ENCODE measurements at places on chromosomes 6 and 20.

DNA sequence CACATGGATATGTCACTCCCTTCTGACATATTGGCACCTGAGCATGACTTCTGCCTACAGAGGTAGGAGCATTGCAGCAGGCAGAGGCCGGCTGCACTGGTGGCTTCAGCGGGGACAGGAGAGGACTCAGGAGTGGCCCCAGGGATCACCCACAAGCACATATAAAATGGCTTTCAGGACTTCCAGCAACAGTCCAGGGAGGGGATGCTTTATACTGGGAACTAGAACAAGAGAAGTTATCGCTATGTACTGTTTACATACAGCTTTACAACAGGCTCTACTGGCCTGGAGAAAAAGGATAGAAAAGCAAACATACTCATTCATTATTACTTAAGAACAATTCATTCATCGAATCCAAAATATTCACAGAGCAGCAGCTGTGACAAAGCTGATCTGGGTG is 337.8 kb downstream of the THBS2 start:
- DNase-seq: no peak

DNA sequence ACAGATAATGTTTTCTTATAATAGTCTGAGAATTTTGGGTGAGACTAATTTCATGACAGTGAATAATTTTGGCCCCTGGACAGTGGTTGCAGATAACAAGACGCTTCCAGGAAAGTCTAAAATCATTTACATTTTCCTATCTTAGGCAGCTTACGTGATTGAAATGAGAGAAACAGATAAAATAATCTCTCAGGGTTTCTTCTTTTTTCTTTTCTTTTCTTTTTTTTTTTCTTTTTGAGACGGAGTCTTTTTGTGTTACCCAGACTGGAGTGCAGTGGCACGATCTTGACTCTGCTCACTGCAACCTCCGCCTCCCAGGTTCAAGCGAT is 4.2 kb upstream of the SERPINB1 start:
- no peak for DNase-seq

DNA sequence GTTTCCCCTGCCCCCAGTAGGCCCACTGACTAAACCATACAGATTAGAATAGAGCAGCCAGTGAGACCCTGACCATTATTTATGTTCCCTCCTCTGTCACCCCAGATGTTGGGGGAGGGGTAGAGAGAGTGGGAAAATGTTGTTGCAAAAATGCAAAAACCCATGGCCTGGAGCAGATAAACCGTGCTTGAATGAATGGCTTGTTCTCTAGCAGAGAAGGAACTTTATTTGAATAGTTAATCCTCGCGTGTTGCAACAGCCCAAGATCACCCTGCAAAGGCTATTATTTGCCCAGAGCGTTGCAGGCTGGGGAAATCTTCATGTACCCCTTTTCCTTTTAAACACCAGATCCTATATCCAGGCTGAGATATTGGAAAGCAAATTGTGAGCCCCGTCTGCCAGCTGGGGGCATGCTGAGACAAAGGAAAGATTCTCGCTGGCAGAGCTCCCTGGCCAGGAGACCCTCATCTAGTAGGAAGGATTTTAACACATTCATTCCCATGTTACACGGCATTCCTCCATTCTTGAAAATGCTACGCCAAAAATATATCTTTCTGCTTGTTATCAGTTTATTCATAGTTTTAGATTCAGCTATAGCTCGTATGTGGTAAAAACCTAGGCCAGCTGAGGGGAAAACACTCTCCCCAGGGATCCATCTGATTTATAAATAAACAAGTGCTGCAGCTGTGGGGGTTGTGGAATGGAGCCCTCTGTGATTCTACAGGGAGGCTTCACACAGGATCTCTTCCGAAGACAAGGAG is 53.0 kb downstream of the LINC00237 start:
- DNase-seq: no peak

GRCh38 chr20:20406306-20406705 is 38.4 kb downstream of the INSM1 start:
- no peak for DNase-seq

GRCh38 chr6:135976585-135976984 is 125.1 kb downstream of the PDE7B start:
- no peak for DNase-seq

GRCh38 chr6:145569140-145569539 is 166.2 kb downstream of the EPM2A start:
- no peak for DNase-seq

GRCh38 chr20:62217913-62218773 is 1.9 kb downstream of the HRH3 start:
- no peak for DNase-seq

DNA sequence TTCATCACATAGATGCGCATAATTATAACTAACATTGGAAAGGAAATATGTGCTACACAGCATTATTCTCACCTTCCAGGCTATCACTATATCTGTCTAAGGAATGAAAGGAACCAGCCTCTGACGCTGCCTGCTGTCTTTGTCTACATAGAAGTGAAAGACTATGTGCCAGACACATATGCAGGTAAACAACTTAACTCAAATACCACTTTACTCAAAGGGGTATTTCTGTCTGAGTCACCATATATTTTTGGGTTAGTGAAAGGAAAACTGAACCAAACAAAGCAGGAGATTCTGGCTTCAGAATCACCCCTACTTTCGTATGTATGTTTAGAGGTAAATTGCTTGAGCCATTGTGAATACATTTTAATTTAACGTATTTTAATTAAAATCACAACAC is 328.6 kb upstream of the PLCB4 start:
- DNase-seq: no peak

GRCh38 chr6:32424589-32425300 is 14.9 kb upstream of the HLA-DRA start:
- no peak for DNase-seq

DNA sequence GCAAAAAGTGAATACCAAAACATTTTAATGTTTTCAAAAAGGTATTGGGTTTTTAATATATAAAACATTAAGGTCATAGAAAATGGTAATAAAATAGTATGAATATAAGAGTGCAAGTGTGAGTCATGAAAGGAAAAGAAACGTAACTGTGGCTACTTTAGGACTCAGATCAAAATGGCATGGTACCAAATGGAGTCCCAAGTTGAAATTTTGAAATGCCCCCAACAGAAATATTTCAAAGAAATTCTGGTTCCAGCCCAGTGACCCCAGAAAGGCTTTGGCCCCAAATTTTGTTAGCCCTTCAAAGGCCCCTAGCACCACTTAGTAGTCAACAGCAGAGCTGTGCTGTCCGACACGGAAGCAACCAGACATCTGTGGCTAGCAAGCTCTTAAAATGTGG is 6.0 kb downstream of the COL12A1 start:
- DNase-seq: no peak

GRCh38 chr6:161418463-161418945 is 144.6 kb upstream of the AGPAT4 start:
- DNase-seq: peak; percentile 32

- DNase-seq: no peak
Measured at GRCh38 chr6:157267109-157267611, 56.2 kb downstream of the TMEM242 start.
